ENCODE measurements at places on chromosomes 13 and 19.

DNA sequence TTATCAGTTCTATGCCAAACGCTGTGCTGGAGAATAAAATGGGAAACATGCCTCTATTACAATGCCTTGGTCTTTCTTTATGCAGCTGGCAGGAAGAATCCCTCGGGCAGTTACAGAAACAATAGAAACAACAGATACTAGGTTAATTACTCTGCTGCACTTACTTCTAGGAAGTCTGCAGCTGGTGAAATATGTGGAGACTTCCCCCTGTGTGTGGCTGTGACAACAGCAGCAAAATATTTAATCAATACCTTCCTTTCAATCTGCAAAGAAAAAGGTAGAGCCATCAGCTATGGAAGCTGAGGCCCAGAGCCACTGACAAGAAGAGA, 9.9 kb downstream of the STOML3 start:
- DNase-seq = no peak

DNA sequence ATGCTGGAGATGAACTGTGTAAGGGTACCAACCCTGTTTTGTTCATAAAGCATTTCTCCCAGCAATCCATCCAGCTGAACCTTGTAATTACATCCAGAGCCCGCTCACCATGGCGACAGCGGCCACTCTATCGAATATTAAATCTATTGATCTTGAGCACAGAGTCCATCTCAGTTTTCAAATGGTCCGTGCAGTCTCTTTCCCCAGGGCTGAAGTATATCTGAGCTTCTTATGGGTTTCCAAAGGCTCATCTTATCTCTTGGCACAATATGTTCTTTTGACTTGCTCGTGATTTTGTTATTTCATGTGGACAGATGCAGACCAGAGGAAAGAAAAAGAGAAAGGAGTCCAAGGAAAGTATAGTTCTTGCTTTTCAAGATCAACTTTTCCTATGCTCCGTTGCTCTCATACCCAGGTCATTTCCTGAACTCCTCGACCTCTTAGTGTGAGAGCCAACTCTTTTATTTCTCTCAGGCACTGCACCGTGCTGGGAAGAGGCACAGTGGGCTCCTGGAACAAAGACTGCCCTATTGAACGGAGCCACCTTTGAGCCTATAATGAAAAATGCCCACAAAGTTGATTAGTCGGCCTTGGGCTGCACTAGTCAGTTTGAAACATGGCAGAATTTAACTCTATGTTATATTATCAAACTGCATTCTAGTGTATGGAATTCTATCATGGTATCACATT, 66.7 kb downstream of the RFC3 start:
- DNase-seq = no peak

DNA sequence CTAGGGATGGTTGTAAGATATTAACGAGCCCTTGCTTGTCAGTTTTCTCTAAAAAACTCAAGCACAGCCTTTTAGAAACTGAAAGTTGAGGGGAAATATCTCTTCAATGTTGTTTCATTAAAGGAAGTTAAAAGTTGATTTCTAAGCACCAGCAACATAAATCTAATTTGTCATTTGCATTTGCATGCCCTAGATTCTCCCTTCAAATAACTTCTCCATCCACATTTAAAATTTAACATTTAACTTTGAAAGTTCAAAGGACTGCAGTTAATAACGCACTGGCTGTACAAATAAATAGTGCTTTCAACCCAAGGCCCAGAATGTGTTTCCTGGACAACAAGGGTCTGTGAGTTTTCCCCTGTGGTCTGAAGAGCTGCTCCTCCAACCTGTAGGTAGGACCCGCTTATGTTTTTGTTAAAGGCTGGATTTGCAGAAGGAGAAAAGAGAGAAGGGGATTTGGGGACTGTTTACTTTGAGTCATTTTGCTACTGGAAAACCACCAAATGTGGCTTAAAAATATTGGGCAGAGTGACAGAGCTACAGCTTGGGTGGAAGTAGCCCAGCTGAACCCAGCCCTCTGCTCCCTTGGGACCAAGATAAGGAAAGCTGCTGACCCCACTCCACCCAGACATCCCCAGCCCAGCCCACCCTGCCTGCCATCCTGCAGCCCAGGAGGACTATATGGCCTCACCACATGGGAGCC, 39.8 kb downstream of the TNFRSF19 start:
- no peak for DNase-seq

GRCh38 chr19:28984315-28984714, 228.6 kb downstream of the UQCRFS1 start:
- DNase-seq = no peak

DNA sequence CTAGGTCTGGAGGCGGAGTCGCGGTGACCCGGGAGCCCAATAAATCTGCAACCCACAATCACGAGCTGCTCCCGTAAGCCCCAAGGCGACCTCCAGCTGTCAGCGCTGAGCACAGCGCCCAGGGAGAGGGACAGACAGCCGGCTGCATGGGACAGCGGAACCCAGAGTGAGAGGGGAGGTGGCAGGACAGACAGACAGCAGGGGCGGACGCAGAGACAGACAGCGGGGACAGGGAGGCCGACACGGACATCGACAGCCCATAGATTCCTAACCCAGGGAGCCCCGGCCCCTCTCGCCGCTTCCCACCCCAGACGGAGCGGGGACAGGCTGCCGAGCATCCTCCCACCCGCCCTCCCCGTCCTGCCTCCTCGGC, at the start of gene SLC5A5:
Gene SLC5A5 (plus strand): TSS at position 68 of the 373 bp plus-strand sequence. CDS start 375 bp downstream, outside the sequence.
- peak; percentile 49 for DNase-seq
